ENCODE measurements at places on chromosomes 1 and 21.

DNA sequence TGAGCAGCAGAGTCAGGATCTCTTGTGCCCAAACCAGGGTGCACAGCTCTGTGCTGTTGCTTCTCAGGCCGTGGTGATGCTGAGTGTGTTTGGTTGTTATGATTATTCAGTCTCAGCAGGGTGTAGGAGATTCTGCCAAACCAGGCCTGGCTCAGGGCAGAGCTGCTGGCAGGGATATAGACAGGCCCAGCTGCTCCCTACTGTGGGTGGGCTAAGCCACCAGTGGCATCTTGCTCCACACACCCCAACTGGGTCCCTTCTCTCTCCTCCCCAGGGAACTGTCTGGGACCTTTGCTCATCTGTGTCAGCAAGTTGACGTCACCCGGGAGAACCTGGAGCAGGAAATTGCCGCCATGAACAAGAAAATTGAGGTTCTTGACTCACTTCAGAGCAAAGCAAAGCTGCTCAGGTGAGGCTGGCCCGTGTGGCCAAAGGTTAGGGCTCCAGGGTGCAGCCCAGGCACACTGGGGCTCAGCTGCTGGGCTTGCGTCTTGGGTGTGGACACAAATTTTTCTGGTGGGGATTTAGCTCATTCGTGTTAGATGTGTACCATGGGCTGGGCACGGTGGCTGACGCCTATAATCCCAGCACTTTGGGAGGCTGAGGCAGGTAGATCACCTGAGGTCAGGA, 9.9 kb upstream of the MIIP start:
- DNase-seq = no peak

GRCh38 chr1:167360120-167360519, 139.4 kb downstream of the POU2F1 start:
- no peak for DNase-seq

- no peak for DNase-seq
Observed at GRCh38 chr1:37244083-37244480, 209.8 kb upstream of the GRIK3 start.

DNA sequence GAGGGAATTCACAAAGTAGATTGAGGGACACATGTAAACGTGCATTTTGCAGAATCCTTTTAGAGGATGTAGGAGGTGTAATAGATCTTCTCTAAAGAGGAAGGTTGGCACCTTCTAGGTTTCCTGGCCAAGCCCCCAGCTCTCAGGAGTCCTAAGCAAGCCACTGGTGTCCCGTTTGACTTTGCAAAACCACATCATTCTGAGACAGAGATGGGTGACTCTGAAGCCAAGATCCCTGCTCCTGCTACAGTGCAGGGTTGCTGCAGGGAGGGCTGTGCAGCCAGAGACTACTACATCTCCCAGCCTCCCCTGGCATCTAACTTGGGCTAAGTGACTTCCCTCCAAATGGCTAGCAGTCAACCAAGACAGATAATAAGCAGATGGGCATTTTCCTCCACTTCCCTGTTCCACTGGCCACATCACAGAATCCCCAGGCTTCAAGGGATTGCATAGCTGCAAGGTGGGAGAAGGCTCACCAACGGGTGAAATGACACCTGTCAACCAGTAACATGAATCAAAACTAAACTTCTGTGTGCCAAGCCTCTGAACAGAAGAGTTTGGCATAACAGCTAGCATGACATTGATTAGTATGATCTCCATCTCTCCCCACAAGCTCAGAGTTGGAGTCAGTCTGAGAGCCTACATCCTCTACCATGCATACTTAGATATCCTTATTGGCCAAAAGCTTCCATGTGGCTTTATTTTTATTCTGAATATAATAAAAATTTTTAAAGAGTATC, 129.6 kb upstream of the COA6 start:
- DNase-seq = no peak

GRCh38 chr1:165695031-165695430, 3.3 kb downstream of the ALDH9A1 start:
- DNase-seq = no peak

Measured in activated naive CD4-positive, alpha-beta T cell treated with anti-CD3 and anti-CD28 coated beads, Interleukin-2, amount 50 U/mL, for 16 hours (primary cell).